ENCODE measurements at places on chromosomes 2 and 18. TPM values are rescaled to one million over a fixed set of nuclear protein-coding genes. Genes with fewer than 3 reads are reported as not detected.

GRCh38 chr2:187124529-187124928, 275.6 kb upstream of the ZSWIM2 start:
- H3K27ac ChIP-seq, result no peak overlapping the region
- no peaks in the 10 kb centered on the region for H3K4me1 ChIP-seq
- H3K36me3 ChIP-seq, result no peaks in the 10 kb centered on the region
- H3K4me3 ChIP-seq, result no peak overlapping the region
- H3K27me3 ChIP-seq, result no peaks in the 10 kb centered on the region

GRCh38 chr2:233990261-233990798, 60.2 kb upstream of the SPP2 start:
- no peak overlapping the region for H3K4me3 ChIP-seq
- DNase-seq, result no peak
- H3K27me3 ChIP-seq, result no peaks in the 10 kb centered on the region
- H3K36me3 ChIP-seq, result no peaks in the 10 kb centered on the region
- H3K27ac ChIP-seq, result no peak overlapping the region

DNA sequence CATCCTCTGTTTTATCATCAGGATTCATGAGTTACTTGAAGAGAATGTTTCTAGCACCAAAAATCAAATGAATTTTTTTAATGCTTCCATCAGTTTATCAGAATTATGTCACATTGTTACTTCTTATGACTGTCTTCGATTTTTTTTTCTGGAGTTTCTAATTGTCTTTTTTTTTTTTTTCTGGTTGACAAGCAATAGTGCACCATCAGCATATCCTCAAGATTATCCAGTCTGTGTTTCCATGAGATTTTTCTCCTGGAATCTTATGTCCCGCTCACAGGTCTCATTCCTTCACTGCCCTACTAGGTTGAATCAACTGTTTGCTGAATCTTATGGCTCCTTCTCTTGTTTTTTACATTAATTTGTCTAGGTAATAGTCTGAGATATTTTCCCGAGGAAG, 16.0 kb downstream of the R3HDM1 start:
- no peak overlapping the region for H3K4me3 ChIP-seq
- no peak overlapping the region for H3K27ac ChIP-seq
- DNase-seq, result no peak

DNA sequence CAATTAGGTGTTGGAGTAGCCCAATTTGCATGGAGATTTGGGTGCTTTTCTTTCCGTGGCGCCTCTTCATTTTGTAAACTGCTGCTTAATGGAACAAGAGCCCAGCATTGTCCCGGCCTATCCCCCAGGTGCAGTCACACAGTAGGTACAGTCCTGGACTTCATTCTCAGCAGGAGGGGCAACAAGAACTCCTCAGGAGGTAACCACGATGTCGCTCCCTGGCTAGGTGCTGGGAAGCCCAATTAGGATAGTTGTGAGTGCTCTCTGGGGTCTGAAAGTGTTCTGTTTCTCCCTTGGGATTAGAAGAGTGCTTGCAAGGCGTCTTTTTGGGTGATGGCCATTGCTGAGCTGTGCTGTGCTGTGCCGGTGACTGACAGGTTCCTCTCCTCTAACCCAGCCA, 53.8 kb downstream of the CABLES1 start:
- DNase-seq, result no peak
- H3K36me3 ChIP-seq, result no peaks in the 10 kb centered on the region
- no peaks in the 10 kb centered on the region for H3K4me1 ChIP-seq

GRCh38 chr2:222358876-222359275, 60.1 kb upstream of the PAX3 start:
- H3K4me3 ChIP-seq, result no peak overlapping the region
- no peaks in the 10 kb centered on the region for H3K27me3 ChIP-seq
- 0 out of 2 replicates have a peak, but pooled peaks cover under 1% of the 10 kb centered on the region for H3K4me1 ChIP-seq
- peak; percentile 33 for DNase-seq
- H3K27ac ChIP-seq, result no peak overlapping the region
- no peaks in the 10 kb centered on the region for H3K36me3 ChIP-seq

GRCh38 chr18:34929336-34929780, 111.9 kb upstream of the MAPRE2 start:
- no peaks in the 10 kb centered on the region for H3K27me3 ChIP-seq
- H3K4me3 ChIP-seq, result no peak overlapping the region
- peak; percentile 56 for DNase-seq
- peaks cover 17% of the 10 kb centered on the region for H3K4me1 ChIP-seq
- no peaks in the 10 kb centered on the region for H3K36me3 ChIP-seq

The IGFBP2 gene
- 133 TPM for total RNA-seq

The DOK1 gene
- total RNA-seq, result 15.0 TPM

The DPYSL5 gene
- total RNA-seq, result not detected
